Kidney (tissue), 22 donors: ENCODE measurements at places on chromosomes 16 and 17. TPM values are rescaled to one million over a fixed set of nuclear protein-coding genes. Genes with fewer than 3 reads are reported as not detected.

GRCh38 chr17:49244839-49245238, 14.3 kb upstream of the PHOSPHO1 start:
- DNase-seq, result no peak

- DNase-seq, result no peak
Measured at GRCh38 chr16:49923411-49923810, 67.5 kb upstream of the ZNF423 start.

DNA sequence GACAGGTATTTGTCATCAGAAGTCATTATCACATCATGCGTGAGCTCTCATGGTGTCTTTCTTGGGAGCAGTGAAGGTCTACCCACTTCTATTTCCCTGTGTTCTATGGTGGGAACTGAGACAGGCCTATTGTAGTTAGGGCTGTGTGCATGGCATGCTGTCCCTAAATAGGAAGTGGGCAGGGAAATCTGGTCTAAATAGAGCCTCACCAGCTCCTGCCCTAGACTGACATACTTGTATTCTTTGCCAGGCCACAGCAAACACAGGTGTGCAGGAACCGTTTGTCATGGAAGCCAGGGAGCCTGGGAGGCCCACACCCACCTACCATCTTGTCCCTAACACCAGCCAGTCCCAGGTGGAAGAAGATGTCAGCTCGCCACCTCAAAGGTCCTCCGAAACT, 10.1 kb downstream of the SLC7A6 start:
- no peak for DNase-seq

GRCh38 chr16:3953728-3954410, 73.4 kb upstream of the CREBBP start:
- DNase-seq, result no peak

GRCh38 chr16:3282103-3282729, 1.1 kb upstream of the ZNF263 start:
- DNase-seq, result peak; percentile 87

- no peak for DNase-seq
Measured at GRCh38 chr16:82824408-82824807, 197.6 kb downstream of the CDH13 start.

Gene TBC1D3I
- not detected for polyA plus RNA-seq

Gene ZPBP2
- not detected for polyA plus RNA-seq
